ENCODE measurements at places on chromosomes 5 and 9.
A peak's percentile ranks its signal among the peaks of the same experiment; 100 is the strongest.

GRCh38 chr9:11931751-11932150 lies 761.4 kb upstream of the TYRP1 start:
- DNase-seq: no peak

GRCh38 chr9:69265891-69266290 lies 59.1 kb upstream of the ENTREP1 start:
- DNase-seq: no peak

DNA sequence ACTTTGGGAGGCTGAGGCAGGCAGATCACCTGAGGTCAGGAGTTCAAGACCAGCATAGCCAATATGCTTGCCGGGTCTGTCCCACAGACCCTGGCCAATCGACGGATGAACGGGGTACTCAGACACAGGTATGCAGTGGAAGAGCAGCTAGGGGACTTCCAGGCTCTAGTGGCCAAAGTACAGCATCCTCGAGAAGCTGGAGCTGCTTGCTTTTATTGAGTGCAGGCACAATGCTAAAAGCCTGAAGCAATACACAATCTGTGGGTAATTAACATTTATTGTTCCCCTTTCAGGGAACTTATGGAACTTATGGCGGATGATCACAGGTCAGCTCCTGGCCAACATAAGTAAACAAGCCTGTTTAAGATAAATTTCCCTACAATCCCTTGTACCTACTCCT lies 32.8 kb upstream of the SEMA4D start:
- no peak for DNase-seq

GRCh38 chr5:32223972-32224609 lies 50.0 kb upstream of the GOLPH3 start:
- DNase-seq: no peak

GRCh38 chr5:128667751-128668150 lies 129.7 kb upstream of the FBN2 start:
- no peak for DNase-seq

GRCh38 chr9:7921545-7922197 lies 122.1 kb upstream of the DMAC1 start:
- no peak for DNase-seq

- DNase-seq: peak; percentile 29
Observed at GRCh38 chr5:45696206-45696836, at the start of gene HCN1. HCN1 (minus strand) TSS chr5:45696380.

DNA sequence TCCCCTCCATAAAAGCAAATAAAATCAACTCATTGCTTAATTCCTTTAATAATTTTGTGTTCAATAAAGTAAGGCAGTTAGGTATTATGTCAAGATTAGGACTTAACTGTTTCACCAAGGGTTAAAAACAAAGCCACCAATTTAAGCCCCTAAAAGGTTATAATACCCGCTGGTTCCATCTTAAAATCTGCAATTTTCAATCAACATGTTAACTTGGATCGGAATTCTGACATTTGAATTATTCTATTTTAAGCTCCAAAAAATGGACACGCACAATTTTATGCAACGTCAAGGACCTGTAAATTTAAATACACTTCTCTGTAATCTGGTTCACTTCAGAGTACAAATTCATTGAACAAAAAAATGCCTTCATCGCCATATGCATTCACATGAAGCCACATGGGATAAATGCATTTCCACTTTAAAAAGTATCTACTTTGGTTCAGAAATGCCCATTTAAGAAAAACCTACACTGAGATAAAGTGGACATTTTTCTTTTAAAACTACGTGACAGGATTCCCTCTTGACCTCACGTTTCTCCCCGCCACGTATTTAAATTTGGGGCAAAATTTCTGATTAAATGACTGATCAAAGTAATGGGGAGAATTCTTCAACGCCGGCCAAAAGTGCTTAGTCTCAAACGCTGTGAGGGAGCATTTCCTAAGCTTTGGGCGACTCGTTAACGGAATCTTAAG lies 721 bp downstream of the GIN1 start:
- no peak for DNase-seq

GRCh38 chr9:89603767-89604665 lies 796 bp upstream of the GADD45G start:
- peak; percentile 24 for DNase-seq

DNA sequence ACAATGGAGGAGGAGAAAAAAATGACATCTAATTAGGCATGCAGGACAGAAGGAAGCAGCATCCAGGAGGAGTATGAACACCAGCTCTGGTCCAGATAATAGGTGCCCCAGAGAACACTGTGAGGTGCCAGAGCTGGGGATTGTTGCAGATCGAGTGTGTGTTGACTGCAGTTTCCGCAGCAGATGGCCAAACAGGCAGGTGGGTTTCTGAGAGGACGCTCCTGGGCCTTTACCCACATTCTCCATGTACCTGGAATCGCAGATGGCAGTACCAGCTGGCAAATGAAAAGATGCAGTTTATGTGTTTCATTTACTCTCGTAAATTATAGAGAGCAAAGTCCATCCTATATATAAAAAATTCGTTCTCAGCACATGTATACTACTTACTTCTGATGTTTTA lies 182.2 kb upstream of the ISL1 start:
- DNase-seq: no peak

DNA sequence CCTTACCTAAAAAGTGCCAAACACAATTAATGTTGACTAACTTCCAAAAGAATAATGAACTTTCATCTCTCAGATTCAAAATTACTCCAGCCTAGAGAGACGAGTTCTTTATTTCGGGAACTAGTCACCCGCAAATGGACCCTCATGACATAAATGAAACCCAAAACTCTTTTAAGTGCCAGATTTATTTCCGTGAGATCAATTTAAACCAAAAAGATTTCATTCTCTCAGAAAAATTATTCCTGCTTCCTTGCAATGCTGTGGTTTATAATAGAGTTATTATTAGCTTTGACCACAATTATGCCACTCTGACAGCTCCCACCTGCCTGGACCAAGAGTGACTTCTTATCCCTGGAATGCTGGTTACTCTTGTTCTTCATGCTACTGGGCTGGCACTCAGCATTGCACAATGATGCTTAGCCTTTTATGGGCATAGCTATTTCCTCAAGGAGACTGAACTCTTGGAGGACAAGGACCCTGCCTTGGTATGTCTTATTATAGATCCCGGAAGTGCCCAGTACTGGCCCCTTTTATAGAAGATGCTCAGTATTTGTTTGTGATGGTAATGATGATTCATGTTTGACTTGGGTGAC lies 183.5 kb downstream of the SNX18 start:
- no peak for DNase-seq

DNA sequence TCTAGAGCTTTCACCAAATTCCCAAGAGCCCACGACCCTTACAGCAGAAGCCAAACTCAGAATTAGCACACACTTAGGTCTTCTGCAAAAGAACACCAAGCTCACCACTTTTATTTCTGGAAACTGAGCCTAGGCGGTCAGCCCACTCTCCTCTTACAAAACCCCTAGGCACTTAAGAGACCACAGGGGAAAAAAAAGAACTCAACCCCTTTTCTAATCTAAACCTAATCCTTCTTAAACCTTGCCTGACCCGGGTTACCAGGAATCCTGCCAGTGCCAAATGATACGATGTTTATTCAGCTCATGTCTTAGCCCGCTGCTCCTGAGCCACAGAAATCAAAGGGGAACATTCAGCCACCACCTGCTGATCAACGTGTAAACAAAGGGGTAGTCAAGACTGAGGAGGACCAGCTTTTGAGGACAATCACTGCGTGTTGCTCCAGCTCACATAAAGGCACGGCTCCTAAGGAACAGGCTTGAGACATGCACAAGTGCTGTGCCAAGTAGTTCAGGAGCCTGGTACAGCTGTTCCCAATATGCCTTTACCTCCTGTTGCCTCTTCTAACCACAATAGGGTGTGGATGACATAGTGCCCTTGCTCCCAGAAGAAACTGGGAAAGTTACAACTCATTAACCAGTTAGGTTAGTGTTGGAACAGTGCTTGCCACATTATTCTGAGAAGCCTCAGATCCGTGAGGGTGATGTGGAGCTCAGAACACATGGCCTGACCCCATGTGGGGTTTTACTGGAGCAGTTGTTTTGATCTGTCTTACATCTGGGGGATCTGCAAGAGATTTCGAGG lies 49.3 kb downstream of the ZFAND5 start:
- DNase-seq: no peak

- DNase-seq: no peak
Observed at GRCh38 chr5:148425808-148426207, 42.0 kb downstream of the FBXO38 start.

DNA sequence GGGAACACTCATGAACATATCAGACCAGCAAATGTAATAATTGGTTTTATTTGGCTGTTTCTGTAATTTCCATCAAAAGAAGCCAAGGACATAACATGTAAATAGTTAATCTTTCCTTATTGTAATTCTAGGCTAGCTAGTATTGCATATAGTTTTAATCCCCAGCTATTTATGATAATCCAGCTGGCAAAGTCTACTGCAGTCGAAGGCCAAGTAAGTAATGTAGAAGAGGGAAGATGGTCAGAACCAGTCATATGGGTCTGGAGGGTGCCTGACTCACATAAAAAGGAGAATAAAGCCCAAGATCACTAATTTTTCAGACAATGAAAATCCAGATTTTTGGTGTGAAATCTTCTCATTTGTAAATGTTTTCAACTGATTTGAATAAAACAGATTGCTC lies 106.3 kb downstream of the CCDC192 start:
- DNase-seq: no peak

GRCh38 chr9:21958833-21959232 lies 35.4 kb downstream of the CDKN2A start:
- DNase-seq: no peak

GRCh38 chr5:19532936-19533335 lies 455.1 kb downstream of the CDH18 start:
- DNase-seq: no peak

- DNase-seq: no peak
Observed at GRCh38 chr5:16615741-16616535, 859 bp downstream of the RETREG1 start.

- no peak for DNase-seq
Observed at GRCh38 chr5:122719991-122720746, 54.7 kb upstream of the SNX2 start.

- no peak for DNase-seq
Observed at GRCh38 chr5:142958944-142959682, 188.9 kb downstream of the ARHGAP26 start.

DNA sequence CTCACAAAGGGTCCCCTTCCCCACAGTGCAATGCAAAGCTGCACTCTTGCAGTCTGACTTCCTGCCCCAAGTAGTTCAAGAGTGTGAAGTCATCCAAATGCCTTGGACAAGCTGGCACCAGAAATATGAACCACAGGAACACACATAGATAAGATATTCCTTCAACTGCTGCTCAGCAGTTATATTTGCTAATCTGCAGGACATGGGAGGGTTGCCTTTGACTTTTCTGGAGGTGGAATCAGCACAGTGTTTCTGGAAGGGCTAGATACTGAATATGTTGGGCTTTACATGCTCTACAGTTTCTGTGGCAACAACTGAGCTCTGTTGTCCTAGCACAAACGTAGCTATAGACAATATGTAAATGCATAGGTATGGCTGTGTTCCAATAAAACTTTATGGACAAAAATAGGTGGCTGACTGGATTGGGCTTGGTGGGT lies 96.7 kb upstream of the PCA3 start:
- no peak for DNase-seq

GRCh38 chr9:95313010-95313498 lies 4.5 kb downstream of the FANCC start:
- no peak for DNase-seq

DNA sequence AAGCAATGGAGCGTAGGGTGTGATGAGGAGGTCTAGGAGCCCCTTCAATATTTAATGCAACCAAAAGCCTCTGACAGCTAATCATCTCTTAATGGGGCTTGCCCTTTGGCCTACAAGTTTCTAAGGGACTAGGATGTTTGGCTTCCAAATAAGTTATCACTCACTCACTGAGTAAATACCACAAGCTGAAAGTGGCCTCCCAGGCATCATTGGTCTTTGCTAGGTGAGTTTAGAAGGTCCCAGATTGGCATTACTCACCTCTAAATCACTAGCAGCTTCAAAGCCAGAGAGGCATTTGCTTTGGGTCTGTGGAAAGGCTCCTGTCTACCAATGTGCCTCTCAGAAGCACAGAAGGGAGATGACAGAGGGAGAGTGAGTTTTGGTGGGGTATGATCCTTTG lies 344.2 kb downstream of the NTRK2 start:
- DNase-seq: no peak

DNA sequence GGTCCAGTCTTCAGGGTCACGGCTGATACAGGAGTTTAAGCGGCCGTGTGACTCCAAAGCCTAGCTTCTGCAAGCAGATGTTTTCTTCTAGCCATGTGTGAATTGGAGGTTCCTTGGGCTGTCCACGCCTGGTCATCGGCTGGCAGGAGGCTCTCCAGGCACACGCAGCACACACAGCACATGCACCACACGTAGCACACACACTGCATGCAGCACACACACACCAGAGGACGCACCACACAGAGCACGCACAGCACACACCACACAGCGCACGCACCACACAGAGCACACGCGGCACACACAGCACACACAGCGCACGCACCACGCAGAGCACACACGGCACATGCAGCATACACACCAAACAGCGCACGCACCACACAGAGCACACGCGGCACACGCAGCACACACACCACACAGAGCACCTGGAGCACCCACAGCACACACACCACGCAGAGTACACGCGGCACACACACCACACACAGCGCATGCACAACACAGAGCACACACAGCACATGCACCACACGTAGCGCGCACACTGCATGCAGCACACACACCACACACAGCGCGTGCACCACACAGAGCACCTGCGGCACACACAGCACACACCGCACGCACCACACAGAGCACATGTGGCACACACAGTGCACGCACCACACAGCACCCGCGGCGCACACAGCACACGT lies 234.3 kb downstream of the FANCC start:
- DNase-seq: no peak

- no peak for DNase-seq
Observed at GRCh38 chr9:30591461-30591860, 1793.0 kb upstream of the ACO1 start.

- DNase-seq: no peak
Observed at GRCh38 chr5:90700299-90700698, 141.7 kb downstream of the ADGRV1 start.

DNA sequence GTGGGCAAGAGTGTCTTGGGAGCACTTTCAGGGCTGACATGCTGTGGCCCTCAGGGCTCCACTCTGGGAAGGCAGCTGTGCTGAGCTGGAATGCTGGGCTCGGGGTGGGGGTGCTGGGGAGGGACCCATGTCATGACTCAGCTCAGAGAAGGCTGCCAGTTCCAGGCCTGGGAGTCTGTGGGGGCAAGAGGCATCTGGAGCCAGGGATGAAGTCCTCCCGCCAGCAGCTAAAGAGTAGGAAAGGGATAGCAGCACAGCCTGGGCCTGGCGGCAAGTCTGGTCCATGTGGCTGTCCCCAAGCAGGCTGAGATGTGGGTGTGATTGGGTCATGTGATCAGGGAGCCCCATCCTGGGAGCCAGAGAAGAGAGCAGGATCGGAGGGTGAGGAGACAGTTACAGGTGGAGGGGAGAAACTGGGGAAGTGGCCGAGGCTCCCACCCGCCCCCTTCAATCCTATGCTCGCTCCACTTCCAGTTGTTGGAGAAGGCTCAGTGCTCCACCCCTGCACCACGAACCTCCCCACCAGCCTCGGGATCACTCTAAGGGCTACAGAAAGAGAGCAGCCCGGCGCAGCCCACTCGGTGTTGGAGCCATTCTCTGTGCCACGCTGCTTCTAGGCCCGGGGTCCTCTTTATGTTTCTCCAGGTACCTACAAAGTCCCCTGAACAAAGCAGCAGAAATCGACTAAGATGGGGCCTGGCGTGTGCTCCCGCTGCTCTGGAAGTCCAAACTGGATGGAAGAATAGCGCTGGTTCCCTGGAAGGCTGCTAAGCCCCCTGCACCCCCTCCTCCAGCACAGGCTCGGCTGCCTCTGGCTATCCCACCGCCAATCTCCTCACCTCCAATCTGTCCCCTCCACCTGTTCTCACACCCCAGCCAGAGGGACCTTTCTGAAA lies 12.0 kb downstream of the PDGFRB start:
- no peak for DNase-seq

- DNase-seq: no peak
Observed at GRCh38 chr5:56272765-56273164, 39.6 kb upstream of the ANKRD55 start.
